Hepatocyte (in vitro differentiated cells): ENCODE measurements at places on chromosomes 13 and 19. TPM values are rescaled to one million over a fixed set of nuclear protein-coding genes. Genes with fewer than 3 reads are reported as not detected.

DNA sequence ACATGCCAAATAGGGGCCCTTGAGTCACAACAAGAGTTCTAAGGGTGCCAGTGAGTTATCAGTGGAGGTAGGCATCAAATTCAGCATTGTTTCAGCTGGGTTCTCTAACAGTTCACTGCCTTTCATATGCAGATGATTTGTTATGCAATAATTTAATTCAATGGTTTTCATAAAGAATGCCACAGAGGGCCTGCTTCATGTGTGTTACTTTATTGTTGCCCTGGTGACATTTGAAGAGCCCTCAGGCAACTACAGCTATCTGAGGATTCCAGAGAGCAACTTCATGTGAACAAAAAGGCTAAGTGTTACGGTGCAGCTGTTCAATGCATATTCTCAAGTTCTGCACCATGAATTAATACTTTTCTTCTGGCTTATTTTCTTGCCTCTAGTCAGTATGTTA, 43.1 kb upstream of the STARD13 start:
- no peak for DNase-seq

DNA sequence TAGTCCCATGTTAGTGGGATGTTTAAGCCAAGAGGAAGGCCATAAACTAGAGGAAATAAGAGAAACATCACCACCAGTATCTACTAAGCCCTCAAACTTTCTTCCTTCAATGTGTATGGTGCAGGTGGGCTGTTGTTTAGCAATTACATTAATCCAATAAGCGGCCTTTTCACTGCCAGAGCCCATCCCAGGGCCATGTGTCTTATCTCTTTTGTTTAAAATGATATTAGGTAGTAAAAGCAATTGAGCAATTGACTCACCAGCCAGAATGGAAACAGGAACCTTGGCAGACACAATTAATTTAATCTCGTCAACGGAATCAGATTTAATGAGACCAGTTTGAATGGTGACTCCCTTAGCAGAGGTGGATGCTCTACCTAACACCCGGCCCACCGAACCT, 1503.5 kb downstream of the UQCRFS1 start:
- DNase-seq = no peak

DNA sequence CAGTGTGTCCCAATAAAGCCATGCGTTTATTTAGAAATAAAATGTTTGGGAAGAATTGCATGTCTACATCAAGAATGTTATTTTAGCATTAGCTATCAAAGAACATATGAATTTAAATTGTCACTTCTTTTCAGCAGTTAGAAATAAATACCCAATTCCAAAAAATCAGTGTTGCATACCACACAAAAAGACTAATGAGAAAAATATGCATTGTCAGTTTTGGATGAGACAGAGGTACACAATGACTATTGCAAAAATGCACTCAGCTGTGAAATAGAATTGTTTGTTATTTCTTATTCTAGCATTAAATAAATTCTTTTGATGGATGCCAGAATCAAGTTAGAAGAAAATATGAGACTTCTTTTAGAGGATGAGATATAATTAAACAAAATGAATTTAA, 833.9 kb downstream of the SLITRK1 start:
- DNase-seq = no peak

GRCh38 chr13:63942372-63942771, 2526.7 kb upstream of the PCDH20 start:
- no peak for DNase-seq

- no peak for DNase-seq
These were observed 31.9 kb downstream of the ANKRD10 start for GRCh38 chr13:110882972-110883371.

GRCh38 chr19:20254121-20254520, 87.1 kb downstream of the ZNF486 start:
- no peak for DNase-seq

- DNase-seq = no peak
These were observed 165.3 kb downstream of the LMO7 start for GRCh38 chr13:75801388-75801945.

NFIX gene
- total RNA-seq = 3.8 and 12.8 TPM in 2 replicates

DNA sequence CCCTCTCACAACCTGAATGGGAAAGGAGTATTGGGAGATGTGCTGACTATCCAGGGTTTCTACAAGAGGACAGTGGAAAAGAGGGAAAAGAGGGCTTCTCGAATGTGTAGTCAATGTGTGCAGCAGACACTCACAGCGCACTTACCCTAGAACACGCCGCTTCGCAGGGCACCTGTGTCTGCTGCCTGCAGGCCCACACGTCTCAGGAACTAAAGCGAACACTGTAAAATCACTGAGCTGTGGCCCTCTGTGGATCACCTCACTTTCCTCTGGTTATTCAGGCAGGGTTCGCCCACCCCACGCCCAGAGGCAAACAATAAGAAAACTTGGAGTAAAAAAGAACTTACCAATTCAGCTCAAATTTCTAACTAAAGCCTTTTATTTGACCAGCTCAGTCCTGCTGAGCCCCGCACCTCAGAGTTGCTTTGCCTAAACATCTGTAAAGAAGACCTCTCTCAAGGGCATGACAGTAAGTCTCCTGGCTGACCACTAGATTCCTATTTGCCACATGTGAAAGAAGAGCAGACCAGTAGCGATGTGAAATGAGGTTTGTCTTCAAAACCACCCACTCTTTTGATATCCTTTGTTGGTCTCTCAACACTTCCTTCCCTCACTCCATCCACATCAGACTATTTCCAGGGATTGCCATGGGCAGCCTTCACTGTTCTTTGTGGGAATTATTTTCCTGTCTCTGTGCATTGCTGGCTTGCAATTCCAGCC, 19.3 kb upstream of the DOCK9 start:
- no peak for DNase-seq

ZNF549 gene
- total RNA-seq = 4.3 and 6.4 TPM in 2 replicates

GRCh38 chr19:38563475-38563874, 54.3 kb downstream of the MAP4K1 start:
- no peak for DNase-seq

FBXO17 gene
- 41.9 and 48.4 TPM in 2 replicates for total RNA-seq

DNA sequence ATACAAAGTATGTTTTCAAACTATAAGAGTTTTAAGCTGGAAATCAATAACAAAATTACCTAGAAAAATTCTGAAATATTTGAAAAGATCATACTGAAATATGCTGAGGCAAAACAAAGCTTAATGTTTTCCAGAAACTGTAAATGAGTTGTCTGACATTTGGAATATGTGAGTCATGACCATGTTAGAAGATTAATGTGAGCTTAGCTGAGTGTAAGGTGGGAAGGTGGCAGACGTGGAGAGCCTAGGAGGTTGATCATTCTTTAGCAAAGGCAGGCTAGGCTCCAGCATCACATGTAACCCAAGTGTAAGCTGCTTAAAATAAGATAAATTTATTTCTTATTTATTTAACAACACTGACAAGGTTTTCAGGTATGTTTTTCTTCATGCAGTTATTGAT, 2086.1 kb upstream of the PCDH20 start:
- DNase-seq = no peak

HAUS8 gene
- 2.8 and 6.3 TPM in 2 replicates for total RNA-seq
